Right forelimb (tissue), 1 donor: ENCODE measurements at places on chromosomes 5 and 9.

DNA sequence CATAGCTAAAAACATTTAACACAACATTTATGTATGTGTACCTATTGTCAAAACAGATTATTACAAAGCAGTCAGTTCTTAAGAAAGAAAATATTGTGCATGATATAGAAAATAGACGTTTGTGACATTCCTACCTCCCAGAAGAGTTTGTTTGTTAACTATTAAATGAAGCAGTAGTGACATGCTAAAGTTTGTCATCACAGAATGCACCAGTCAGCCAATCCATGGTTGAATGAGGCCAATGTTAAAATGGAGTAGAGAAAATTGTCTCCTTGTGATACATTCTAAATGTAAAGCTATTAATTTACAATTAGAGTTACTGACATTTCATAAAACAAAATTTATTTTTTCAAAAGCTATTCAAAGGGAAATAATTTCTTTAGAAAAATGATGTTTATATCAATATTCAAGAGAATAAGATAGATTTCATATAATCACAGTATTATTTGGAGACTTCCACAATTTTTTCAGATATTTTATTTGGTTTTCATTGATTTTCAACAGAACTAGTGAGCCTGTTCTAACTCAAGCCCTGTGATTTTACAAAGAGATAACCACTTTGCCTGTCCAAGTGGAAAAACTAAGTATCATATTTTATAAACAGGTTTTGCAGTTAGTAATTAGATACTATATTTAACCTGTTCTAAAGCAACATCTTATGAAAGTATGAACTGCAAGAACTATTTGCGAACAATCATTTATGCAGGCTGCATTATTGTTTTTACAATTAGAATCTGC, 176.8 kb downstream of the ISL1 start:
- DNase-seq: no peak

DNA sequence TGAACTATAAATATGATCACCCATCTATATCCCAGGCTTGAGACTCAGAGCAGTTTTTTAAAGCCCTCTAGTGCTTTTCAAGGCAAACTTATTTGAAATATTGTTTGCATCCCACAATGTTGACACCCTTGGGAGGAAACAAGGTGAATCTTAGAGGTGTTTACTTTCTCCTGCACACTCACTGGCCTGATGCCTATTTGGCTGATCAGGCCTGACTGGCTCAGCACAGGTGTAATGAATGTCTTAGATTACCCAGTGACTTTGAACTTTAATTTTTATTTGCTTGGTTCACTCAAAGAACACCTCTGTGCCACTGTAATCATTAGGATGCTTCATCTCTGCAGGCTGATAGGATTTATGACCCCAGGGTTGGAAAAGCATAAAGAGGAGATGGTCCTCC, 158.3 kb downstream of the KCTD16 start:
- DNase-seq: no peak

DNA sequence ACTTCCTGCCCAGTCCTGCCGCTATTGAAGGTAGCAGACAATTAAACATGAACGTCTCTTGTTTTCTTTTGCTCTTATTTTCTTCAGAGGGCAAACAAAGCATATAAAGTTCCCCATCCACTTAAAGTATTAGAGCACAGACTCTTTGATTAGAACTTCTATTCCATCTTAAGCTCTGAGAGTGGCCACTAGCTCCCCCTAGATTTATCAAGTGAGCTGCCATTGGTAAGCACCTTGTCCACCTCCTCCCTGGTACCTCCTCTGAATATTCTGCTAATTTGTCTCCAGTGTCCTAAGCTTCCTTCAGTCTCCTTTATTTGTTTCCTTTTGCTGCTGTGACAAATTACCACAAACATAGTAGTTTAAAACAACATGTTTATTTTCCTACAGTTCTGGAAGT, 264.3 kb upstream of the KCNN2 start:
- no peak for DNase-seq

DNA sequence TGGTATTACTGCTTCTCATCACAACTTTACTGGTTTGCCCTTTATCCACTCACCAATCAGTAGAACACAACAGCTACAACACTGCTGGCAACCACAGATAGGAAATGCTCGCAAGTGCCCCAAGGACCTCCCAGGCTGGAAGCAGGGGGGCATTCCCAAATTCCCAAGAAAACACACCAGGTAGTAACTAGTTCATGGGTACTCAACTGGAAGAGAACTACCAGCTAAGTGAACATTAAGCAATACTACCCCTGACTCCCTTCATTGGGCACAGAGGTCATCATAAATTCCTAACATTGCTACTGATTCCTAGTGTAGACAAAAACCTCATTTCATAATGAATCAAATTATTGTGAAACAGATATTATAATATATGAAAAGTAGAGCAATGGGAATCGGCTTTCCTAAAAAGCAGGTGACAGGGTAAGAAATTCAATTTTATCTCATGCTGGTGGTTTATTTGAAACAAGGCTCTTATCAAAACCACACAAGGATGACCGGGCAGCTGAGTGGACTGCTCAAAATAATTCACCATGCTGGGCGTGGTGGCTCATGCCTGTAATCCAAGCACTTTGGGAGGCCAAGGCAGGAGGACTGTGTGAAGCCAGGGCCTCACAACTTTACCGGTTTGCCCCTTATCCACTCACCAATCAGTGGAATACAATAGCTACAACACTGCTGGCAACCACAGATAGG, 81.6 kb downstream of the TLE1 start:
- no peak for DNase-seq

GRCh38 chr5:177491429-177491945, 5.9 kb downstream of the PDLIM7 start:
- DNase-seq: peak; percentile 71

DNA sequence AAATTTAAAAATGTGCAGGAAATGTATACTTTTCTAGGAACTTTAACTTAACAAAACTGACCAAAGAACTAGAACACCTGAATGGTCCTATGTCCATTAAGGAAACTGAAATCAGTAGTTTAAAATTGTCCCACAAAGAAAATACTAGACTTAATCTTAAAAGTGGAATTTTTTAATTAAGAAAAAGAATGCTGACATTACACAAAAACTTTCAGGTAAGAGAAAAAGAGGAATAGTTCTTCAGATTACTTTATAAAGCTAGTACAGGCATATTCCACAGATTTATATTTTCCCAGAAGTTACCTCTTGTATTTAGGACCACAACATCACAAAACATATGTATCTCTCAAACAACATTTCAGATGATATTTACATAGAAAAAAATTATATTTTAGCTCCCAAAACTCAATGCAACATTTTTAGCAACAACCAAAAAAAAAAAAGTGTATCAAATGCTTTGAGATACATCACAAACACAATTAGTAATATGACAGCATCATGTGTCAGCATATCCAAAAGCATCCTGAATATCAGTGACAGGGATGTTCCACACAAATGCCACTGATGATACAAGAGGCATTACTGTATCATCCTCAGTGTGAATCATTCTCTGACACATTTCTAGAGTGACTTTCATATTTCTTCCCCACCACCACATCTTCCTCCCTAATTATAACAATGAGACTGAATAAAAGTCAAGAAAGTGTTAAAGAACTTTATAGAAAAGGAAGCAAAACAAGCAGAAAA, 264.0 kb downstream of the EPB41L4A start:
- no peak for DNase-seq

GRCh38 chr9:72864327-72864726, 88.5 kb downstream of the ALDH1A1 start:
- no peak for DNase-seq

DNA sequence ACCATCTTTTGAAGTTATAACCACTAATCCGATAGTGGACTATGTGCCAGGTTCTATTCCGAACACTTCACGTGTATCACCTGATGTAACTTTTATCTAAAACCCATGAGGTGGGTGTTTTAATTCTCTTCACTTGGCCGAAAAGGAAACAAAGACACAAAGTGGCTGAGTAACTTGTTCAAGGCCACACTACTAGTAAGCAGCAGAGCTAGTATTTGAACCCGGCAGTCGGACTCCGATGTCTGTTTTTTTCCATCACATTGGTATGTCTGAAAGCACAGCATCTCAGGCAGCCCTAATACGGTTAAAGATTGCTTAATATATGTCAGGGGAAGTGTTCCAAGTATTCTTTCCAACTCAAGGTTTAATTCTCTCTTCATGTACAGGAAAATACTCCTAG, 16.2 kb downstream of the FAM169A start:
- DNase-seq: no peak

DNA sequence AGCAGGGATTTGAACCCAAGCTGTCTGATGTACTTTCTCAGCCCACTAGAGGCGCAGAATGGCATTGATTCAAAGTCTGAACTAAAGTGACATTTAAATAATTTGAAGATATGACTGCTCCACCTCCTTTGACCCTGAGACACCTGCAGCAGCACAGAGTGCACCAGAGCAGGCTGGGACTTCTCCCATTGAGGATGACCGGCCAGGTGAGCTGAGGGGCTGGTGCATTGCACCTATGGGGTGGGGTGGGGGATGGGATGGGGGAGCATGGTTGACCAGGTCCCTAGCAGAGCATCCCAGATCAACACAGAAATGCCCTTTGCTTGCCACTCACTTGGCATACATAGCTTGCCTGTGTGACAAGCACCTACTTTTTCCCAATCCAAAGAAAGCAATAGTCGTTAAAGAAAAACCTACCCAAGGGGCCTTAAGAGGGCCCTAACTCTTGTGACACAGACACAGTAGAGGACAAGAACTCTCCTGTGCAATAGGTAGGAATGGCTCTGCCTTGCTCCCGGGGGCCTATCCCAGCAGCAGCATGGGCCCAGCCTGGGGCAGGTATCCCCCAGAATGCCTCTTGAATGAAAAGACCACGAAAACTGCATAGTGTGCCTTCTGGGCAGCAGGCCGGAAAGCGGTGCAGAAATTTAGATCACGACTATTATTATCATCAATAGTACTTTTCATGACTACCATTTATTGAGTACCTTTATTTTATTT, 6.5 kb downstream of the SH3PXD2B start:
- DNase-seq: no peak

GRCh38 chr9:83012168-83012921, 50.6 kb downstream of the RASEF start:
- no peak for DNase-seq
